Activated CD8-positive, alpha-beta memory T cell treated with anti-CD3 and anti-CD28 coated beads, Interleukin-2, amount 50 U/mL, for 4 hours (primary cell): ENCODE measurements at places on chromosomes 2 and 18.

- DNase-seq, result no peak
Measured at GRCh38 chr2:143176606-143177005, 47.4 kb downstream of the ARHGAP15 start.

DNA sequence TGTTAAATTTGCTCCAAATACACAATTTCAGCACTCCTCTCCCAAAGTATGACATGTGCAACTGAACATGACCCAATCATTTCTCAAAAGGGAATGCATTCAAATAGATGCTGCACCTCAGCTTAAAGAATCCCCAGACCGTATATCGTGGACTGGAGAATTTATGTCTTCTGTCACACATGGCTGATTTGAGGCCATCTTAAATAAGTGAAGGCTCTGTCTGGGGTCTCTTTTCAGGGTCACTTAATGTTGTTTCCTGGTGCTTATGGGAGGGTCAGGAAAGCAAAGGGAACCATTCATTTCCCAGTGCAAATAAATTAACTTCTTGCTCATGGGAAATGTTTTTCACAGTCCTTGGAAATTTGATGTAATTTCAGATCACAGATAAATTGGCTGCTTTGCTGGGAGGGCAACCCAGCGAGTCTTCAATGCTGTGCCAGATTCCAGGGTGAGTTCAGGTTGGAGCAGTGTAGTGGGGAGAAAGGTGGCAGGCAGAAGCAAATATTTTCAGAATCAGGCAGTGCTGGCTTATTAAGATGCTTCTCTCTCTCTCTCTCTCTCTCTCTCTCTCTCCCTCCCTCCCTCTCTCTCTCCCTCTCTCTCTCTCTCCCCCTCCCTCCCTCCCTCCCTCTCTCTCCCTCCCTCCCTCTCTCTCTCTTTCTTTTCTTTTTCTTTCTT is 34.3 kb downstream of the GATA6 start:
- no peak for DNase-seq

DNA sequence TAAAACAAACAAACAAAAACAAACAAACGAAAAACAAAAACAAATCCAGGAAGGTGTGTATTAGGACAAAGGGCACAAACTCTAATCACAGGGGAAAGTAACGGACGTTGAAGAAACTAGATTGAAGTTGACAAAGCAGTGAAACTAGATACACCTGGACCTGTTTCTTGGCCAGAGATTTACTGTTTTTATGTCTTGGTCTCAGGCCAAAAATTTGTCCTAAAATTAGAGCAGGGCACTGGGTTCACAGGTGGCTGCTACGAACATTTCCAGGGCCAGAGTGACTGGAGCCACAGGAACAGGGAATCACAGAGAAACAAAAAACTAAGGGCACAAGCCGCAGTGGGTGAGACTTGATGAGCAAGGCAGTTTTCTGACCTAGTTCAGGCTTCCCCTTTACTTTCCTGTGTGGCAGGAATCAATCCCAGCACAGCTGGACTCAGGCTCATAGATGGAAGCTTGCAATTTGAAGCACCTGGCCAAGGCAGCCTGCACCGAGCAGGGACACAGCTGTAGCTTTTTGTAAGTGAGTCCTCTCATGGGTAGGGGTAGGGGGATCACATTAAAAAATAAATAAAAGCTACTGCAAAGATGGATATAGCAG is 329.4 kb downstream of the DLGAP1 start:
- no peak for DNase-seq

- DNase-seq, result no peak
Measured at GRCh38 chr2:120404274-120404673, 58.3 kb downstream of the INHBB start.

- DNase-seq, result no peak
Measured at GRCh38 chr2:109285244-109285651, 156.2 kb downstream of the SH3RF3 start.

GRCh38 chr2:138712212-138712979 is 67.8 kb downstream of the NXPH2 start:
- DNase-seq, result no peak

DNA sequence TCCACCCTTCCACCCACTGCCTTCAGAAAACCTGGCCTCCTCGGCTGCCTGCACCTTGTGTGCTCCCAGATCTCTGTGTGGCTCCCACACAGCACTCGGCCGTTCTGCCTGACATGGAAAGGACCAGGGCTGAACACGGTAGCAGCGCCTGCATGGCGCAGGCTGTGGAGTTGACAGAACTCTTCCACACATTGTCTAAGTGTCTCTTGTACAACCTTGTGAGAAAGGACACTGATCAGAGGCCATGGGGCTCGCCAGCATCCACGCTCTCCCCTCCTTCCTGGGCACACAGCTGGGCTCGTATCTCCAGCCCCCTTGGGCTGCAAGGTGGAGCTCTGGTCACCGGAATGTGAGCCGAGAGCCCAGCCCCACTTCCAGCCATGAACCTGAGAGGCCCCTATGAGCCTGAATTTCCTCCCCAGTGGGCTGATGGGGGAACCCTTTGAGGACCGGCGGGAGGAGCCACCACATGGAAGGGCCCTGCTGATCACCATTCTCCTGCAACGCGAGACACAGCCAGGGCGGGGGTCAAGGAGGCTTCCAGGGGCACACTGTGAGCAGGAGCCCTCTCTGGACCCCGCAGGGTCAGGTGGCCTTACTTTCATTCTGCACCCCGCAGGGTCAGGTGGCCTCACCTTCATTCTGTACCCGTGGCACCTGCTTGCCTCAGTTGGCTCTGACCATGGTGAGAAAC is 314.2 kb upstream of the MYT1L start:
- DNase-seq, result no peak

- no peak for DNase-seq
Measured at GRCh38 chr2:96888072-96889011, 18.5 kb upstream of the SEMA4C start.

GRCh38 chr2:224404796-224405195 is 2.9 kb upstream of the FAM124B start:
- no peak for DNase-seq

- DNase-seq, result no peak
Measured at GRCh38 chr18:46155641-46156051, 51.5 kb downstream of the HAUS1 start.

DNA sequence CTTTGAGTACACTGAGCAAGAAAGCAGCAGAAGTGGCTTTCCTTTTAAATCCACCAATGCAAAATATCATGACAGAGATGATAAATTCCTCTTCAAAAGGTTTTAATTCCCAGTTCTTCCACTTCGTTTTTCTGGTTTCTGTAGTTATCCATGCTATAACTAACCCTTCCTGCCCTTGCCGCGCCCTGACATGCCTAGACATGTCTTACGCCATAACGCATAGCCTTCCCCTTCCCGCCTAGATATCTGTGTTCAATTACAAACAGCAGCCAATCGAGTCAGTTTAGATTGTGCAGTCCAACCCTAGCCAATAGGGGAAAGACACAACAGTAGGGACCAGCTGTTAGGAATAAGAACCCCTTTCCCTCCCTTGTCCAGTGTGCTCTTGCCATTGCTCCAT is 16.1 kb downstream of the PRPF40A start:
- DNase-seq, result no peak

- no peak for DNase-seq
Measured at GRCh38 chr18:55317324-55317723, 270.7 kb downstream of the TCF4 start.

DNA sequence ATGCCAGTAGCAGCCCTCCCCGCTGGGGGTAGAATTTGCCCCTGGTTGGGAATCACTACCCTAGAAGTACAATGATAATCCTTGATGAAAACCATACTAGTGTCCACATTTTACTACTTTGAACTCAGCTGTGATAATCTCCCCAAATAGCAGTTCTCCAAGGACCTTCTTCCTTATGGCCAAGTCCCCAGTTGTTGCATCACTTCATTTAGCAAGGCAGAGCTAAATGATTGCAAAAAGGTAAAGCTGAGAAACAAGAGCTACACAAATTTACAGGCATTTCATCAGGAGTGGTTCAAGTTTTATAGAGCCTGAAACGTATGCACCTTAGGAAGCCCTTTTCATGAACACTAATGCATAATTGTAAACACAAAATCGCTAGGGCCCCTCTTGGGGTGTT is 44.9 kb upstream of the REL start:
- DNase-seq, result no peak

DNA sequence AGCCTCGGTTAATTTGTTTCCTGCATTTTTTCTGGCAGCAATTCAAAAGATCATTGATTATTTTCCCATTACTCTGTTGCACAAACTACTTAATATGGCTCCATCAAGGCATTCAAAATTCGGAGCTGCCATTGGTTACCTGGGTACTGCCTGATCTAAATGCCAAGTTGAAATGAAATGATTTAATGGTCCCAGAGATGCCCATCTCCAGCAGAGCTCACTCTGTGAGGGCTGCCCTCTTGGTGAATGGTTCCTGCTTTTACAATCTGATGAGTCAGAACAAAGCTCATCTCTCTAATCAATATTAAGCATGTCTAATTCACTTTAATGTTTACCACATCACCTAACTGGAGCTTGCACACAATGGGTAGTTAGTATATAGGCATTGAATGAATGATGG is 126.1 kb downstream of the CTNNA2 start:
- no peak for DNase-seq

- DNase-seq, result no peak
Measured at GRCh38 chr2:132849118-132849517, 179.1 kb upstream of the LYPD1 start.

GRCh38 chr18:79559436-79559835 is 120.2 kb upstream of the CTDP1 start:
- DNase-seq, result no peak

DNA sequence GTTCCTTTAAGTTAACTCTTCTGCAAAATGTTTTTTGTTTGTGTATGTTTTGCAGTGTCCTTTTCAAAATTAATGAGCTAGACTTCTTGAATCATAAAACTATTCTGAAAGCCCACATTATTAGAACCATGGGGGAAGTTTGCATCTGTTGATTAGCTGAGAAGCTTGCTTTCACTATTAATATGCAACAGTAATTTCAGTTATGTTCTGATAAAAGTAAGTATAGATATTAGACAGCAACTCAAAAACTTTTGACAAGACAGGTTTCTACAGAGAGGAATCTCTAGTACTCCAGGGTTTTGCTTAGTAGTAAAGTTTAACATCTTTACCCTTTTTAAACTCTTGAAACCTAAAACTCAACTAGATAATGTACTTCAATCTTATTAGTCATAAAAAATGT is 147.8 kb downstream of the UBE2E3 start:
- no peak for DNase-seq

DNA sequence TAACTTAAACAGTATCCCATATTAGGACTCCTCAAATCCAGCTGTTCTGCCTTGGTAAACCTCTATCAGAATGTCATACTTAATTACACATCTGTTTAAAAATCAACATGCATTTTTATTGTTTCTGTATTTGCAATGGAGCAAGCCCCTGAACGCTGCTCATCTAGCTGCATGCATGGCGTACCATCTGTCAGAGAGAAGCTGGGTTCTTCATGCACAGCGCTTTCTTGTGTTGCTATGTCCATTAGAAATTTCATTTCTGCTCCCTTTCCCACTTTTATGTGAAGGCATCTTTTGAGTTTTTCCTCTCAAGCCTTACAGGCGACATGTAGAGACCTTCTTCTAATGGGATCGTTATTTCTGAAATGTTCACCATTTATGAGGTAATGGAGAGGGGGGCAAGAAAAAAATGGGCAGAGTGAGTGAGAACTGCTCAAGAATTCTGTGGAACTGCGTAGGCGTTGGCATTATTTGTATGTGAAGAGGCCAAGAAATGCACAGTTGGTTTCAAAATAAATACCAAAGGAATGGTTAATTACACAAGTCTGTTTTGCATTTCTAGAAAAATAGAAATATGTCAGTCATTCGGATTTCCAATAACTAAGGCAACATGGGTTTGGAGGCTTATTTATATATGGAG is 31.6 kb downstream of the INSIG2 start:
- no peak for DNase-seq

- no peak for DNase-seq
Measured at GRCh38 chr2:12890066-12890465, 173.3 kb downstream of the TRIB2 start.

- no peak for DNase-seq
Measured at GRCh38 chr2:134406736-134407135, 152.9 kb downstream of the MGAT5 start.

- no peak for DNase-seq
Measured at GRCh38 chr18:8313043-8313442, 296.2 kb upstream of the RAB12 start.

DNA sequence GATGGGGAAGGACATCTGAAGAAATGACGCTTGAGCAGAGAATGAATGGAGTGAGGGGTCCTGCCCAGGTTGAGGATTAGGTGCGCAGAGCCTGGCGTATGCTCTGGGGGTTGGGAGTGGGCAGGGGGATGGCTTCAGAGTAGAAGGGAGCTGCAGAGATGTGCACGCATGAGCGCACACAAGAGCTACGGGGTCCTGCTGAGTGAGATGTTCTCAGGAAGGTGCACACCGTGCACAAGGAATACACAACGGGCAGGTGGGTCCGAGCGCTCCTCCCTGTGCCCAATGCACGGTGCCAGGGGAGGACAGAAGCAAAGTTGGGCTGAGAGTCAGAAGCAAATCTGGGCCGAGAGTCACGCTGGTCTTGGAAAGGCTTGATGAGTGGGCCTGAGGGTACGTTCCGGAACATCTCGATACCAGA is 25.5 kb downstream of the TWIST2 start:
- DNase-seq, result no peak

- DNase-seq, result no peak
Measured at GRCh38 chr2:55877087-55877436, 46.5 kb downstream of the EFEMP1 start.

- DNase-seq, result no peak
Measured at GRCh38 chr2:30770816-30771576, 36.2 kb downstream of the CAPN13 start.

DNA sequence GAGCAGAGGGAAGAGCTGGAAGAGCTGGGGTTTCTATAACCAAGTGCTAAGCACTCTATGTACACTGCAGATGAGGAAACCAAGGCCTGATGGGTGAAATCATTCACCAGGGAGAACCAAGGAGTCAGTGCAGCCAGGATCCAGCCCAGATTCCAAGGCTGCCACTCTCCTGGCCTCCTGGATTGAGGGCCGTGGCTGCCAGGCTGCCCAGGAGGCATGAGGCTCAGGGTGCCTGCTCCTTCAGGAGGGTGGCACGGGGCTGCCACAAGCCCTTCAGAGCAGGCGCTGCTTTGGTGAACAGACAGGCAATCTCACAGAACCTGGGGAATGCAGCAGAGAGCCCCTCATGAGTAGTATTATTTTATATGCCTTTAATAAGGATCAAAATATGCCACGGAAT is 293.7 kb upstream of the HDAC4 start:
- DNase-seq, result no peak

- DNase-seq, result no peak
Measured at GRCh38 chr2:42764096-42764495, at the start of gene OXER1. Gene OXER1, minus strand, starts transcription at chr2:42764135. Its CDS starts 73 bp downstream, at chr2:42764062.

DNA sequence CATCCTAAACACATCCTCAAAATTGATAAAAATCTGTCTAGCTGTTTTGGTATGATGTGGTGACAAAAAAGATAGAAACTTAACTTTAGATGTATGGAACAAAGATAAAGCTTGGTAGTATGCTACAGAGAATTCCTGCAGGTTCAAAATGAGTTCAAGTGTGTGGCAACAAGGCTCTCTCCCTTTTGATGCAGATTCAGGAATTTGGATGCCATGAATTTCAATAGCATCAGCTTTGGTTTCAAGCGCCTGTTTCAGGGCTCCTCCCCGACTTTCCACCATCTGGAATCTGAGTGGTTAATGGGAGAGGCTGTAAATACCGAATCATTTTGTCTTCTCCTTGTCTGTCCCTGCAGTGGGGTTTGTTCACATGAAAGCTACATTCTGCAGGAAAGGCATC is 180.6 kb downstream of the MTX2 start:
- no peak for DNase-seq

GRCh38 chr2:159073256-159073655 is 104.8 kb downstream of the TANC1 start:
- DNase-seq, result no peak

GRCh38 chr18:28559511-28559910 is 382.6 kb upstream of the CDH2 start:
- no peak for DNase-seq

- DNase-seq, result no peak
Measured at GRCh38 chr2:43199492-43200488, 26.6 kb downstream of the ZFP36L2 start.
